ENCODE measurements at places on chromosomes 12 and 14.

GRCh38 chr12:106321139-106321850 lies 18.8 kb downstream of the TCP11L2 start:
- no peak for DNase-seq

- DNase-seq: no peak
Measured at GRCh38 chr12:53995002-53995377, 5.0 kb upstream of the HOXC9 start.

DNA sequence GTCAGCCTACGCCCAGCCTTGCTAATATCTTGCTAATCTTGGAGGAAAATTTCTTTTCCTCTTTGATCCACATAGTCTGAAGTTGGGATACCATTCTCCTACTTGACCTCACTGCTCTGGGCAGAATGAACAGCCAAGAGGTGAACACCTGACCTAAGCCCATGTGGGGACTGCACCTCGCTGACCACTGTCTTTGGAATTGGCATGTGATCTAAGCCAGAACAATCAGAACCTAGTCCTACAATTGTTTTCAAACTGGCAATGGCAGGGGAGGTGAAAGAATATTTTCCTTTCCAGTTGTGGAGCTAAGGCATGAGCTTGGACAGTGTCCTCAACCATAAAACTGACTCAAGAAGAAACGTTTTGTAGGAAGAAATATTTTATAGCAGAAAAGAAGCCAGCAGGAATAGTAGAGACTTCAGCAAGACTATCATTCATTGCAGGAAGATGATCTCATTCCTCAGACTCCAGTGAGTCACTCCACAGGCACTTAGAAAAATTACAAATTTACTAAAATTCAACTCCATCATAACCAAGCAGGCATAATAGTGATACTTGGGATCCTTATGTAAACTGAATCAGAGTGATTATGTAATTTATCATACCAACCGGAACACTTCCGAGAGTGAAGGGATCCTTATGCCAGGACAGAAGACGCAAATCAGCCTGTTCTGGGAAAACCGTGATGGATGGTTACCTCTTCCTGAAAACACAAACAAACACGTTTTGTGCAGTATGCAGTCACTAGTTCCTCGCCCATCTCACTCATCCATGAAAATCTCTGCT lies 14.7 kb downstream of the PTPRO start:
- no peak for DNase-seq

- DNase-seq: no peak
Measured at GRCh38 chr12:29650371-29650770, 133.4 kb downstream of the TMTC1 start.

GRCh38 chr12:104648756-104649155 lies 192.0 kb downstream of the CHST11 start:
- DNase-seq: no peak

All from stimulated activated CD4-positive, alpha-beta T cell treated with anti-CD3 and anti-CD28 coated beads, Interleukin-2, amount 100 ng/mL, for 24 hours (primary cell).